OCI-LY7 (cell line): ENCODE measurements at places on chromosomes 3 and 15.

- DNase-seq, result no peak
These were observed 64.2 kb downstream of the LIPC start for GRCh38 chr15:58495891-58496408.

GRCh38 chr3:17384567-17385296 lies 357.7 kb downstream of the TBC1D5 start:
- DNase-seq, result no peak

- DNase-seq, result no peak
These were observed 156.7 kb downstream of the DIPK2A start for GRCh38 chr3:144128108-144128892.

- no peak for DNase-seq
These were observed 260.9 kb upstream of the SLITRK3 start for GRCh38 chr3:165457096-165457495.

DNA sequence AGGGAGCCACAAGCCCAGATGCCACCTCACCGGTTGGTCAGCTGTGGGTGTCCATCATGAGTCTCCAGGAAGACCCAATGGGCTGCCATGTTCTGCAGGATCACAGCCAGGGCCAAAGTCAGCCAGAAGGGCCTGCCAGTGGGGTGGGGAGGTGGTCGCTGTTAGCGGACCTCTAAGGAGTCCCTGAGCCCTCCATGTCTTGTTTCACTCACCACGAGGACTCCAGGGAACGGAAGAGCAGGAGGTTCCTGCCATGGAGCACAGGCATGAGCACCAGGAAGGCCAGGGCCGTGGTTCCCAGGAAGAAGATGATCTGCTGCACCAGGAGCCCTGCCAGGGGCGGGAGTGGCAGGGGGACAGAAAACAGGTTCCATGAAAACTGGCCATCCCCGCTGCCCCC lies 8.6 kb downstream of the ISLR start:
- no peak for DNase-seq

GRCh38 chr15:90190606-90191343 lies 10.4 kb upstream of the SEMA4B start:
- peak; percentile 80 for DNase-seq

DNA sequence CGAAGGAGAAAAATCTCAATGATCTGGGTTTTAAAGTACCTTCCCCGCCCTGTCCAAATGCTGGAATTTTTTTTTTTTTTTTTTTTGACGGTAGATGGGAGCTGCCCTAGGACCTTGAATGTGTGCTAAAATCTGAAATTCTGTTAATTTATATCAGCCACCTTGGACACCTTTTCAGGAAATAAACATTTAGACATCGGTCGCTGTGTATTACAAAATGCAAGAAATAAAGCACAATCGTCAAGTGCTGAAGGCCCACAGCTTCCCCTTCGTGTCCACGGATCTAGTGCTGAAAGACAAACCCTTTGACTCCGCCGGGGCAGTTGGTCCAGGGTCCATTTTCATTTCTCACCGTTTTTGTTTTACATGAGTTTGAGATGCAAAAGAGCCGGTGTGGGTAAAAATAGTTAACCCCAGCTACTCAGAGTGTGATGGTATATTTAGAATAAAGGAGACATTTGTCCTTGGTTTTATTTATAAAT lies 90.2 kb upstream of the CHD2 start:
- peak; percentile 91 for DNase-seq

DNA sequence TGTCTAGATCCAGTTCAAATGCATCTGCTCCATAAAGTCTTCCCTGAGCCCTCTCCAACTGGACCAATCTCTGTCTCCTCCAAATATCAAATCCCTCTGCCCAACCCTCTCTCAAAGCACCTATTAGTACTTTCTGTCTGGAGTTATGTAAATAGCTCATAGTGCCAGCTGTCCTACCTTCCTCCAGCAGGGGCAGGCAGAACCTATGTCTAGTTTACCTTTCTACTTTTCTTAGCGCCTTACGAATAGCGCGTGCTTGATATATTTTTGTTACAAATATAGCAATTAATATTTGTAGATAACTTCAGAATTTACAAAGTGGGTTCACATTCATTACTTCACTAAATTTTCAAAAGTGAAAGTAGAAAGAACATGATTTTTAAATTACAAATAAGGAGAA lies 14.0 kb upstream of the CCDC80 start:
- no peak for DNase-seq

DNA sequence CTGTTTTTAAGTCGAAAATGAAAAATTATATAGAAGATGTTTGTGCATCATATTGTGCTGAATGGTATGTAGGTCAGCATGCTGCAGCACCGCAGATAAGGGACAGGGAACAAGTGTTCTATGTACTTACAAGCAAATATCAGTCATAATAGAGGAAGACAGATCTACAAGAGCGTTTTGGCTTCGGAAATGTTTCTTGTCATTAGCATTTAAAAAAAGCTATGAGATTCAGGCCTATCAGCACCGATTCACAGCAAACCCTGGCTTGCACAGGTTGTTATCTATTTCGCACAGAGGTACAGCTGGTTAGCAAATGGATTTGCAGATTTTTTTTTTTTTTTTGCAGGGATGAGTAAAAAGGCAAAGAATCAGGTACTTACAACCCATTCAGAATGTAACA lies 204.2 kb upstream of the TBC1D5 start:
- no peak for DNase-seq

DNA sequence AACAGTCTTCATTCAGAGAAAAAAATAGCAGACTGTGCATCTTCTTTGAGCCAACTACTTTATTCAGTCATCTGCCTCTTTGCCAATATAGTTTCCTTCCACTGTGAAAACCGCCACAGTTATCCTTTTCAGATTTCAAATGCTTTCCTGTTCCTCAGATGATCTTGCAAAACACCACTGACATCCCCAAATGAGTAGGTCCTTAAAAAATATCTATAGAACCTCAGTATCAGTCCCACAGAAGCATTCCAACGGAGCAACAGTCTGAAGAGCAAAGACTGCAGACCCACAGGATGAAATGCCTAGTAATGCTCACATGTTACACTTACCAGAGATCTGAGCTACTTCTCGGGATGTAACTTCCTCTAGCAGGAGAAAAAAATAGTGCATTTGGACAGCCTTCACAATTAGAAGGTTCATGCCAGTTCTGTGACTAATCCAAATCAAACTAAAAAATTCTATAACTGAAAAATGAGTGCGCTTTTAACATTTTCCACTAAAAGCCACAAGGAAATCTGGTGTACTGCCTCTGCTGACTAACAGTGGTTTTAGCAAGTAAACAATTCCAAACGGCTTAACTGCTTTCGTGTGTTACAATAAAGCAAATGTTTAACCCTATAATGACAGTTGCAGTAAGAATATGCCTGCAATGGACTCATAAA lies at the start of gene ANKRD28:
ANKRD28 (minus strand) TSS at position 338 of the 662 bp plus-strand sequence. CDS start 1,458 bp downstream, outside the sequence.
- peak; percentile 37 for DNase-seq

DNA sequence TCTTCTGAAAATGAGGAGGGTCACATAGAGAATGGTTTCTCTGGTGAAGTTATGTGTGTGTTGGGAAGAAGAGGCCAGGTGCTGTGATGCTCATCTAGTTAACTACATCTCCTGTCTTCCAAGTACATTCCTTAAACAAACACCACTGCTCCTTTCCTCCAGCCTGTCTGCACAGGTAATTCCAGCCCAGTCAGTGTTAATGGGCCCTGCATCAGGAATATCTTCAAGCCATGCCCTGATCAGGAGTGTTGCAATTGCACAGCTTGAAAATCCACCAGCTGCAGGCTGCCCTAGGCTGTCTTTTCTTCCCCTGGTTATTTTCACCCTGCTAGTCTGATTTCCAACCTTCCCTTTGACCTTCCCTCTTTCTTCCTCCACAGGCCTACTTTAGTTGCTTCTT lies 41.9 kb upstream of the LMOD3 start:
- DNase-seq, result no peak

DNA sequence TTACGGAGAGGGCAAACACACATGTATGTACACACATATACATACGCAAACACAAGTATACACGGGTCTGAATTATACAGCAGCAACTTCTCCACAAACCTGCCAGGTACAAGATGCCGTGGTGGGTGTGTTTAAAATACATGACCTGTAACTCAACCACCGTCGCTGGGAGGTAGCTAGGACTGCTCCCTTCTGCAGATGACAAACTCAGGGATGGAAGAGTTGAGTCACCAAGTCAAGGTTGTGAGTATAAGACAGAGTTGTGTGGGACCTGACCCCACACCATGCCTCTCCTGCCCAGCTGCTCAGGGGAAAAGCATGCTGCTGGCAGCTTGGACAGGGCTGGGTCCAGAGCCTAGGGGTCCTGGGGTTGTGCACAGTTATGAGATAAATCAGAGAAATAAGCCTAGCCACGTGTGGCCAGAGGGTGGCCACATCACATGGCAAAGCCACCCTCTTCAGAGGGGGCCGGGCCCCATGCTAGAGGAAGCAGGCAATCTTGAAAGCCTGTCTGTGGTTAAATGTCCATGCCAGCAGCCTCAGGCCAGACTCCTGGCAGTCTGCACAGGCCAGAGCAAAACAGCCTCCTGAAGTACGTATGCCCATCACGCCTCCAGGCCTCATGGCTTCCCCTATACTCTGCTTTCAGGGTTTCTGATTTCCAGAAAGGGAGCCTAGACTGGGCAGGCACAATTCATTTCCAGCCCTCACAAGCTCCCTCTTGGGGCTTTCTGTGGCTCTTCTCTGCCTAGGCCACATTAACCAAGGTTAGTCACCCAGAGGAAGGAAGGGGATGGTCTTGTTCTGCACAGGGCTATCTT lies 107.7 kb upstream of the RPL32 start:
- peak; percentile 12 for DNase-seq

DNA sequence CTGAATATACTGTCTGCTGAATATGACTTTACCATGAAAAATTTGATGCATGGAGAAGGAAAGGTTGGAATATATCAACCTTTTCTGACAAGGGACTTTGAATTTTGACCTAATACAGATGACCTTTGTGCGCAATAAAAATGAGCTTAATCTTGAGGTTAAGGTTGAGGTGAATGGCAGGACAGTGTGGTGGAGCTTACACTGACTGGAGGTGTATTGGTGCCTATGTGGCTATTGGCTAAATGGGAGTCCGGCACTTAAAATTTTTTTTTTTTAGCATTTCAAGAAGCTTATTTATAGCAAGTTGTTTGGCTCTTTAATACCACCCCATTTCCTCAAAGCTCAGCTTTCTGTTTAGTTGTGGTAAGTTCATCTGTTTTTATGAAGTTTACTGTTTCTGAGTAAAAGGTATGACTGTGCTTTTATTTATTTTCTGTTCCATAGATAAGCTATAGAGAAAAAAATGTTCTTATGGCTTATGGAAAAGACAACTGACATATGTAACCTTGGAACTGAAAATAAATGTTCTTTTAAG lies 15.2 kb downstream of the CDIN1 start:
- no peak for DNase-seq

GRCh38 chr3:16808393-16809107 lies 76.2 kb upstream of the PLCL2 start:
- no peak for DNase-seq

DNA sequence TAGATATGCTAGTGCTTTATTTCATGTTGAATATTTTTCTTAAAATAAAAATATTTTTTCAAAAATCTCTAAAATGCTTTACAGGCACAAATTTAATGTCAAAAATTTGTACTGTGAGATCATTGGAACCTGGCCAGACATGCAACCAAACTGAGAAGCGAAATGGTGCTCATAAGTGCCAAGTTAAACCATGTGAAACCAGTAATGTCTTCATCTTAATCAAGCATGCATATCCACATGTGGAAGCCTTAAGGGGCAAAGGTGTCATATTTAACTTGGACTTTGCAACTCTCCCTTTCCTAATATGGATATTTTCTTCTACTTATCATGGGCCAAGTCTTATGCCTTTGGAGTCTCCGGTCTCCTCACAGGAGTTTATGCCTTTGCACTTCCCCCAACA lies 208.9 kb upstream of the COL8A1 start:
- no peak for DNase-seq

DNA sequence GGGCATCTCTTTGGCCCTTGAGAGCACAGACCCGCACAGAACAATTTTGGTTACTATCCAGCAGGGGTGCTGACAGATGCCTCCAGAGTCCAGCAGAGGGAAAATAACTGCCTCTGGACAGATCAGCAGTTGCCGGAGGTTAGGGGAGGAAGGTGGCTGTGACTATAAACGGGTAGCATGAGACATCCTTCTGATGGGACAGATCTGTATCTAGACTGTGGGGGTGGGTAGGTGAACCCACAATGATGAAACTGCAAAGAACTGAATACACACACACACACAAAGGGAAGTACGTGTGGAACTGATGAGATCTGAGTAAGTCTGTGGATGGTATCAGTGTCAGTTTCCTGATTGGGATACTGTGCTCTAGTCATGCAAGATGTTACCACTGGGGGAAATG lies 21.2 kb downstream of the ADAMTS7 start:
- DNase-seq, result no peak

DNA sequence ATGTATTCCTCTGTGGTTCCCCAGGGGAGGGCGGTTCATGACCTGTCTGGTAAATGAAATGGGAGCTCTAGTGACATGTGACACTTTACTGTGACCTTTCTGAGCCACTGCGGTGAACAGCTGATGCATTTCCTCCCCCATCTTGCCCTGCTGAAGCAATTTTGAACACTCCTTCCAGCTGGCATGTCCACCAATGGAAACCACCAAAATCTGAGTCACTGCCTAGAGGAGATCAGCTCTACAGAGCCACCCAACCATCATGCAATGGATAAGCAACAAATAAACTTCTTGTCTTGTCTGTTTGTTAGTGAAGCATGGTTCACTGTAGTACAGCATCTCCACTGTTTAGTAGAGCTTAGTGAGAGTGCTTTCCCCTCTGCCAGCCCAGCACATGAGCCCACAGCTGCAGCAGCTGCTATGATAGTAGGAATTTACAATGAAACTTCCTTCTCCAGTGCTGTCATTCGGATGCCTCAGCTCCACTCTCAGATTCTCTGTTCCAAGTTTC lies 479.4 kb downstream of the NTRK3 start:
- no peak for DNase-seq

DNA sequence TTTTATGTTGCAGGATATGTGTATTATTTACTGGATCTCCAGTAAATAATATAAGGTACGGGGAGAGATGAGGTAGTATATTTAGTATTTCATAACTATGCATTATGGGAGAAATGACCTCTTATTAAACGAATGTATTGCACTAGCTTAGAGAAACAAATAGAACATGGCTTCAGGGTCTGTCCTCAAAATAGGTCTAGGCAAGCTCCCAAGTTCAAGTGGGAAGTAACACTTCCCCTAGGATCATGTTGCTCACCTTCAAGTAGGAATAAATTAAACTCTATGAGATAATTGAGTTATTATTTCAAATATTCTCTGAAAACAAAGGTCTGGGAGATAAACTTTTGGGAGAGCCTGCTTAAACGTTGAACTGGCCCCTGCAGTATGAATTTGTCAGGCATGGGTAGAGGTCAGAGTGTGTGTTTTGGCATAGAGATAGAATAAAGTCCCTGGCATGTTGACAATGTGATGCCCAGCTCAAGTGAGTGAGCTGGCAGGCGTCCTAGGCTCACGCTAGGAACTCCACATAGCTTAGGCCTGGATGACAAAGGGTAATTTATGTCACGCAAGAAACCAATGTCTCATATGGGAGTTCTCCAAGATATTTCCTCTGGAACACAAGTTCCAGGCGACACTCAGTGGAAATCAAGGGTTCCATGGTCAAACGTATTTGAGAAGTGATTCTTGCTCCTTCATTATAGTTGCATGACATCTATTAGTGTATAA lies 236.8 kb downstream of the CACNA2D3 start:
- no peak for DNase-seq

GRCh38 chr3:136819731-136820679 lies 1.1 kb downstream of the SLC35G2 start:
- no peak for DNase-seq

- no peak for DNase-seq
These were observed 84.8 kb downstream of the RAP2B start for GRCh38 chr3:153246806-153247205.
